ENCODE measurements at places on chromosomes 16 and 17. TPM values are rescaled to one million over a fixed set of nuclear protein-coding genes. Genes with fewer than 3 reads are reported as not detected.

The TP53I13 gene
- 48.6 TPM for total RNA-seq

The EIF3CL gene
- total RNA-seq: 64.8 TPM

The PLEKHM1 gene
- total RNA-seq: 41.9 TPM

The P2RX5 gene
- 0.38 TPM for total RNA-seq

The CCL5 gene
- not detected for total RNA-seq

The DLX4 gene
- total RNA-seq: not detected

The KCNJ16 gene
- not detected for total RNA-seq

The PCGF2 gene
- total RNA-seq: 5.3 TPM

The ABCC11 gene
- not detected for total RNA-seq

The MT3 gene
- 0.70 TPM for total RNA-seq

The KIF18B gene
- total RNA-seq: not detected

The PCTP gene
- total RNA-seq: 16.8 TPM

The CDH1 gene
- not detected for total RNA-seq

The FLOT2 gene
- total RNA-seq: 80.1 TPM

The CD300LB gene
- not detected for total RNA-seq

The TEKT5 gene
- not detected for total RNA-seq

The RFWD3 gene
- 14.0 TPM for total RNA-seq

The B9D1 gene
- total RNA-seq: 28.0 TPM

The FGF11 gene
- total RNA-seq: 2.6 TPM

The SUZ12 gene
- total RNA-seq: 12.6 TPM

The TRPV2 gene
- total RNA-seq: 53.1 TPM

The TMEM88 gene
- 0.23 TPM for total RNA-seq

The ETV4 gene
- total RNA-seq: 2.9 TPM

The MT1E gene
- total RNA-seq: 148 TPM

The RAMP2 gene
- total RNA-seq: 0.30 TPM

The STX1B gene
- total RNA-seq: 2.7 TPM

The MEIOB gene
- 0.23 TPM for total RNA-seq

The NPIPB6 gene
- 0.30 TPM for total RNA-seq

The CCDC102A gene
- 19.5 TPM for total RNA-seq
